Tibial artery (tissue), 4 donors: ENCODE measurements at places on chromosomes 6 and 20.

DNA sequence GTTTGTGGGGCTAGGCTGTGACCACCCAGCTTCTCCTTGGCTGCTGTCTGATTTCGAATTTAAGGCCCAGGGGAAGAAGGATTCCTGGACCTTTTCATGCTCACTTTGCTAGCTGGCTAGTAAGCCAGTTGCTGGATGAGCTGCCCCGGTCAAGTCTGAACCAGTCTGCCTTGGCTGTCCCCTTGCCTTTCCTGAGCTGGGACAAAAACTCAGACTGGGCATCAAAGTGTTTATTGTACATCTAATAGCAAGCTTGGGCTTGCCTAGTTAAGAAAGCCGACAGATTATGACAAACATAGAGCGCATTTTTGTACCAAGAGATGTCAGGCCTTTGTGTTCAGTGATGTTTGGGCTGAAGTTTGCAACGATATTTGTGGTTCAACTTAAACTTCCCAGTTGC is 750 bp upstream of the PAK5 start:
- DNase-seq, result no peak

- DNase-seq, result no peak
Measured at GRCh38 chr6:71290611-71291010, 2.0 kb downstream of the OGFRL1 start.

GRCh38 chr6:44446626-44447300 is 59.3 kb downstream of the CDC5L start:
- no peak for DNase-seq

- DNase-seq, result no peak
Measured at GRCh38 chr20:48738399-48739304, 89.1 kb downstream of the PREX1 start.

DNA sequence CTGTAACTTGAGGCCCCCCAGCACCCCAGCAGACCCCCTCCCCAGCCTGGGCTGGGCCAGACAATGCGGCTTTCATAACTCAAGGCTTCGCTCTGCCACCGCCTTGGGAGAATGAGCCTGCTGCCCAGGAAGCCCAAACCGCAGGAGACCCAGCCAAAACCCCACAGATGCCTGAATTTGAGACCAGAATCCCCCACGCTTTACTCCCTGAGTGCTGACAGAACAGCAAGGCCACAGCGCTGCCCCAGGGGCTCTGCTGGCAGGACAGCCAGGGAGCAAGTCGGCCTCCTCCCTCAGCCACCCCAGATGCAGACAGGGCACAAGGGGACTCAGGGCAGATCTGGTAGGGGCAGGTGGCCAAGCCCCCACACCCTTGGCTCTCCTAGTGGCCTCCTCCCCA is 2.2 kb downstream of the MDFI start:
- no peak for DNase-seq

GRCh38 chr20:53813636-53814035 is 220.0 kb upstream of the ZNF217 start:
- DNase-seq, result no peak

DNA sequence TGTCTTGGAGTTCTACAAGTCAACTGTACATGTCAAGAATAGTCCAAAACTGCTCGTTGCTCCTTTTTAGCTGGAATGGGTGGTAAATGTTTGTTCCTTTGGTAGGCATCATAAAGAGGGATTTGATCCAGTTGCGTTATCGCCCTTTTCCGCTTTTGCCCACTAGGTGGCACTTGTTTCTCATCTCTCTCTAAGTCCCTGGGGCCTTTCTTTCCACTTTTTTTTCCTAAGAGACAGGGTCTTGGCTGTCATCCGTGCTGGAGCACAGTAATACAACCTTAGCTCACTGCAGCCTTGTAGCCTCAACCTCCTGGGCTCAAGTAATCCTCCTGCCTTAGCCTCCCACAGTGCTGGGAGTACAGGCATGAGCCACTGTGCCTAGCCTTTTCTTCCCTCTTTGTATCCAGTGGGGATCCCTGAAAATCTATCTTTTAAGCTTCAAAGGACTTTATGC is 20.7 kb downstream of the GTPBP2 start:
- peak; percentile 71 for DNase-seq

GRCh38 chr6:11975353-11975977 is 36.6 kb upstream of the HIVEP1 start:
- DNase-seq, result no peak

DNA sequence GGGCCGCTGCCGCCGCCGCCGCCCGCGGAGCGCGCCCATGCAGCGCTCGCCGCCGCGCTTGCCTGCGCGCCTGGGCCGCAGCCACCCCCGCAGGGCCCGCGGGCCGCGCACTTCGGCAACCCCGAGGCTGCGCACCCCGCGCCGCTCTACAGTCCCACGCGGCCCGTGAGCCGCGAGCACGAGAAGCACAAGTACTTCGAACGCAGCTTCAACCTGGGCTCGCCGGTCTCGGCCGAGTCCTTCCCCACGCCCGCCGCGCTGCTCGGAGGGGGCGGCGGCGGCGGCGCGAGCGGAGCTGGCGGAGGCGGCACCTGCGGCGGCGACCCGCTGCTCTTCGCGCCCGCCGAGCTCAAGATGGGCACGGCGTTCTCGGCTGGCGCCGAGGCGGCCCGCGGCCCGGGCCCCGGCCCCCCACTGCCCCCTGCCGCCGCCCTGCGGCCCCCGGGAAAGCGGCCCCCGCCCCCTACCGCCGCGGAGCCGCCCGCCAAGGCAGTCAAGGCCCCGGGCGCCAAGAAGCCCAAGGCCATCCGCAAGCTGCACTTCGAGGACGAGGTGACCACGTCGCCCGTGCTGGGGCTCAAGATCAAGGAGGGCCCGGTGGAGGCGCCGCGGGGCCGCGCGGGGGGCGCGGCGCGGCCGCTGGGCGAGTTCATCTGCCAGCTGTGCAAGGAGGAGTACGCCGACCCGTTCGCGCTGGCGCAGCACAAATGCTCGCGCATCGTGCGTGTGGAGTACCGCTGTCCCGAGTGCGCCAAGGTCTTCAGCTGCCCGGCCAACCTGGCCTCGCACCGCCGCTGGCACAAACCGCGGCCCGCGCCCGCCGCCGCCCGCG is 730 bp downstream of the INSM1 start:
- no peak for DNase-seq

- no peak for DNase-seq
Measured at GRCh38 chr6:106037060-106037459, 49.1 kb upstream of the PRDM1 start.

DNA sequence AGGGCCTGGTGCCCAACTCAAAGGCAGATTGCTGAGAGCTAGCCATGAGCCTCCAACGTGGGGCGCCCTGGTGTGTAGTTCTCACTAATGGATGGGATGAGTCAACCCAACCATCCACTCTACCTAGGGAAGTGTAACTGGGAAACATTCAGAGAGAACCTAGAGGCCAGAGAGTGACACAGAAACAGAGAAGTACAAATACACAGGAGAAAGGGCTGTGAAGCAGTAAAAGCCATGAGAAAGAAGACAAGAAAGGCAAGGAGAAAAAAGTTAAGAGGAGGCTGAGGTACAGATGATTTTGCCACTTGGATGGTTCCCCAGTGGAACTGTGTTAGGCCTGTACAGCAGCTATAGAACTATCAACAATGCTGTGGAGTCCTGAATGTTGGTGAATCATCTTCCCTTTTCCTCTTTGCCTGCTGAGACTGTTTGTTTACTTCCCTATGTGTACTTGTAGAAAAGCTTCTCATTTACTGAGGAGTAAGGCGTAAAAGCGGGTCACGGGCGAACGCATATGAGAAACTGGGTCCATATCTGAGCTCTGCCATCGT is 39.0 kb downstream of the MAN1A1 start:
- DNase-seq, result no peak

GRCh38 chr6:53611342-53611741 is 54.2 kb downstream of the KLHL31 start:
- no peak for DNase-seq

DNA sequence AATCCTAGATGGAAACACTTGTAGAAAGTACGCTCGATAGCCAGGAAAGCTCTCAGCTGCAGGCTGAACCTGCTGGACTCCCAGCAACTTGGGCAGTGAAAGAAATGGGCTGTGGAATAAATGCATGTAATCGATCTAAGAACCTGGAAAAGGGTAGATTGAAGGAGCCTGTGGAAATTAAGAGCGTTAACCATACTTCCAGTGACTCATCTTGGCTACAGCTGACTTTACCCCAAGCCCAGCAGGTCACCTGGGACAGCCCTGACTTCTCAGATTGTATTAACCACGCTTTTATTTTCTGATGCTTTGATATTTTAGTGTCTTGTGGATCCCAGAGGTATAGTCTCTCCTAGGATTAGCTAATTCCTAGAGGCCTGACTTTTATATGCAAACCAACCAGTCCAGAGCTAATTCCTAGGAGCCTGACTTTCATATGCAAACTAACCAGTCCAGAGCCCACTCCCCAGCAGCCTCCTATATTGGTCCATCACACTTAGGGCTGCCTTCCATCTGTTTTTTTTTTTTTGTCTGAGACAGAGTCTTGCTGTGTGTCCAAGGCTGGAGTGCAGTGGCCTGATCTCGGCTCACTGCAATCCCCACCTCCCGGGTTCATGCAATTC is 86.3 kb downstream of the GMPR start:
- no peak for DNase-seq

DNA sequence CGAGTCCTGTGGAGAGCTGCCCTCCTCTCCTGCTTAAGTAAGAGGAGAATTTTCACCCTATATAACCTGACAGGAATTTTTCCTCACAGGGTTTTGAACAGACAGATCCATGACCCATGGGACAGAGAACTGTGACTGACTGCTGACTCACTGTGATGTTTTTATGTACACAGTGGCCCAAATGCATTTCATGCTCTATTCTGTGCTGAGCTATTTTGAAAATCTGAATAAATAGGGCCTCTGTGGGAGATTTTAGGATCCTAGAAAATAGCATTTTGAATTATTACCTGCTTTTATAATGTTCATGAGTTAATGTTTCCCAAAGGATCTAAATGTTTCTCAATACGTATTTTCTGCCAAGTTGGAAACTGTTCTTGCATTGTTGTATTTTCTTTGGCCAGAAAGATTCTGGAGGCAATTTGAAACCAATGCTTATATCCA is 577.4 kb downstream of the HTR1B start:
- no peak for DNase-seq

GRCh38 chr20:5002077-5002413 is 735 bp upstream of the SLC23A2 start:
- DNase-seq, result no peak

DNA sequence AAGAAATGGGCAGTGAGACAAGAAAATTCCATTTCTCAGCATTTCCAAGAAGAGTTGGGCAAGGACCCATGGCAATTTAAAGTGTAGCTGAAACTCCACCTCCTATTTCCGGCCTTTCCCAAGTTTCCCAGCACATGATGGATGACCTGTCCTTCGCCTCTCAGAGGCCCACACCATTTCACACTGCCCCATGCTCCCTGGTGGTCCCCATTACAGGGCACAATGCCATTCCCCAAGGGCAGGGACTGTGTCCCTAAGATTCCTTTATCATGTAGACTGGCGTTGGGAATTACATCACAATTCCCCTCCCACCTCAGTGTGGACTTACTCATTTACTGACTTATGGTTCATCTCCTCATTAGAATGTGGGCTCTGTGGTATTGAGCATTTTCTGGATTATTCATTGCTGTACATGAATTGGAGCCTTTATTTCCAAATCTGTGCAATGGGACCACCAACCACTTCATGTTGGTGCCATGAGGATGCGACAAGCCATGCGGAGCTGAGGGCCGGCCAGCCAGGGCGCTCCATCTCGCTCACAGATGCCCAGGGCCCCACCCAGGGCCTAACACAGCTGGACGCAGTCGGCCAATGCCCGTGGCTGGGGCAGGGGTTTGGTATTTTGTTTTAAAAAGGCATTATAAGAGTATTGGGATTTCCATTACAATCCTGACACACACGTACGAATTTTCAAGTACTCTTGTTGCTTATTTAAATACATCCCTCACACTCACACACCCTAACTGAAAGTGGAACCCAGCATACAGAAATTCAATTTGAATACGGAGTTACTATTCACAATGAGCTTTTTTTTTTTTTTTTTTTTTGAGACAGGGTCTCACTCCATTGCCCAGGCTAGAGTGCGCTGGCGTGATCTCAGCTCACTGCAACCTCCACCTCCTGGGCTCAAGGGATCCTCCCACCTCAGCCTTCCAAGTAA is 5.4 kb downstream of the ACSS1 start:
- peak; percentile 83 for DNase-seq

- no peak for DNase-seq
Measured at GRCh38 chr6:36025260-36025931, 955 bp upstream of the SLC26A8 start.

GRCh38 chr6:169146521-169146920 is 107.1 kb downstream of the THBS2 start:
- no peak for DNase-seq

DNA sequence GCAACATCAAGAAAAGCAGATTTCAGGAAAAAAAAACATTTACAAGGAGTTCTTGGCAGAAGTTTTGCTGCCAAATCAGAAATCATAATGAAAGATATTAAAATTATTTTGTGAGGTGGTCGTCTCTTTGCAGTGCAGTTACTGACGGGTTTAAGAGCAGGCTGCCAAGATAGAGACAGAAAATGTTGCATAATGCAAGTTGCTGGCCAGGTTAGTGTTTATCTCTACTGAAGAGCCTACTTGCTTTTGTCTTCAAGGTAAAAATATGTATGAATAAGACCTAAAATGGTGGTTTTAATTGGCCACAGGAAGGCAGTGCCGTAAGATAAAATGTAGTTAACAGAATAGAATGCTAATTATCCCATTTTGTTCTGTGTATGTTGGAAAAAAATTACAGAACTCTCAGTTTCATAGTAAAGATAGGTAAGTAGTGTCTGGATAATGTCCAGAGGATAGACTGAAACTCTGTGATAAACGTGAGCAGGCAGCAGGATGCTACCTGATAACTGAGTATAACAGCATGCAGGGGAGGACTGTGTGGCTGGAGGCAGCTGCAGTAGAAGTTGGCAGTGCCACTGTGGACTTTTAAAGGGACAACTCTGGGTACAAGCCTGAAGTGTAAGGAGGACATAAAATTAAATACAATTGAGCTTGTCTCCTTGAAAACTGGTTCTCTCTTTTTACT is 13.9 kb downstream of the FOXO3 start:
- DNase-seq, result no peak

GRCh38 chr20:46240065-46240464 is 68.2 kb downstream of the CDH22 start:
- DNase-seq, result no peak

DNA sequence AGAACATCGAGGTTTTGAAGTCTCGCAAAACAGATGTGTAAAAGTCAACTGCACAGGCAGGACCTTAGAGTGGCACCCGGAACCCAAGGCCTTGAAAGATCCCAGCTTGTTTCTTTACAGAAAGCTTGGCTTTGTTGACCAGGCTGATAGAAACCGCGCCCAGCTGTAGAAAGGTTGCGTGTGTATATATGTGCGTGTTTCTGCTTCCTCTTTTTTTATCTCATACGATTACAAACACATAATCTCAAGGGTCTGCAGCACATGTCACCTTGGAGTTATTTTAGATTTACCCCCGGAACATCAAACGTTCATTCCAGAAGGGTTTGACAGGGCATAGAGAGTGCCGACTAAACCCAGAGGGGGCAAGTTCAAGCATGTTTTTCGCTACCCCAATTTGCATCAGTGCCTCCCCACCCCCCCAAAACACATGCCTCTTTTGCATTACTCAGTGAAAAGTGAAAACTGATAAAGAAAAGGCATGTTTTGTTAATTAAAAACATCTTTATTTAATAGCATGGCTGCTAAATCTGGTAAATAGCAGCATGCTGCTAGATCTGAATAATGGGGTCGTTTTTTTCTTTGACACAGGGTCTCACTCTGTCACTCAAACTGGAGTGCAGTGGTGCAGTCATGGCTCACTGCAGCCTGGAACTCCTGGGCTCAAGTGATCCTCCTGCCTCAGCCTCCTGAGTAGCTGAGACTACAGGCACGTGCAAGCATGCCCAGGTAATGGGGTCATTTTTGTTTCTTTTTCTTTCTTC is 33.2 kb upstream of the NCOA3 start:
- DNase-seq, result no peak

GRCh38 chr6:42708096-42708495 is 14.3 kb downstream of the PRPH2 start:
- DNase-seq, result no peak
